ENCODE measurements at places on chromosomes 3 and 15.

GRCh38 chr15:63025460-63025859 is 17.1 kb upstream of the TPM1 start:
- no peak for DNase-seq

GRCh38 chr15:71708051-71708429 is 102.3 kb upstream of the NR2E3 start:
- no peak for DNase-seq

DNA sequence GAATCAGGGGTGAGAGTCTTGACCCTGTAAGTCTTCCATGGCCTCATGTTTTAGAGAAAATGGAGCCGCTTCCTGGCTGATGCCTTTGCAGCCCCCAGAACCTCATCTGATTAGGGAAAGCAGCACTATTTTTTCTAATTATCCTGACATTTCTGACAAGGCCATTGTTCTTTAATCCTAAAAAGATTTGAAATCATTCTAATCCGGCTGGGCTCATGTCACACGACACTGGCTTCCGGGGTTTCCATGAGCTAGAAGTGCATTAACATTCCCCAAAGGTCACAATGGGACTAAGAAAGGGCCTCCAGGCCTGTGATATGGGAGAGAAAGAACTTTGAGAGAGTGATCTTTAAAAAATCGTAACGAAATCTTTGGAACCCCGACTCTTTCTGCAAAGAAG is 33.1 kb downstream of the RBP2 start:
- no peak for DNase-seq

- DNase-seq, result no peak
These were observed 62.3 kb downstream of the ADAMTS17 start for GRCh38 chr15:100279446-100279845.

DNA sequence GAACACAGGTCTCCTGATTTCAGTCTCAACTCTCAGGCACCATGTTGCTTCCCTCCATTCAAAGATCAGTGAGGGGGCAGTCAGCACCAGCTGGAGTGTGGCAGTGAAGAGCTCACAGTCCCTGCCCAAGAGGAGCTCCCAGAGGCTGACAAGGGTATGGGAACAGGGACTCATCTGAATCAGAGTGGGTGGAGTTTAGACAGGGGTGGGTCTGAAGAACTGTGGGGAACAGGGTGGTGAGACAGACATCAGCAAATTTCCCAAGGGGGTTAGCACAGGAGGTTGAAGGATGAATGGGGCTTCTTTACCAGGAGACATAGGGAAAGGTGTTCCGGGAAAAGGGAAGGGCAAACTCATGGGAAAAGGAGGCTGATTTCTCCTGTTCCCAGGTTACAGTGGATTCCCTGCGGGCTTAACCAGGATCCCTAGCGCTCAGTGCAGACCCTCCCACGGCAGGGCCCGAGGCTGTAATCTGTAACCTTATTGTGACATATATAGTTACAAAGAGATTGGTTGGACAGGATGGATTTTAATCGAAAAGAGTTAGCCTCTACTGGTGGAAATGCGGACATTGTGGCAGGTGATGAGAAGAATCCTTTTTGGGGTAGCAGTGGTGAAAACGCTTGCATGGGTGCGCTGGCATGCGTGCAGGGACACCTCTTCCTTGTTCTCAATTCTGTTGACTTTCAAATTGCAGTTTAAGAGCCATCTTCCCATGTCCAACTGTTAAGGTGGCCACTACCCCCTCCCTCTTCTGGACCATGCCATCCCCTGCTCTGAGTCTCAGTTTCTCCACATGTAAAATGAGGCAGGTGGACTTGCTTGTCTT is 160.3 kb downstream of the SMAD6 start:
- DNase-seq, result no peak

DNA sequence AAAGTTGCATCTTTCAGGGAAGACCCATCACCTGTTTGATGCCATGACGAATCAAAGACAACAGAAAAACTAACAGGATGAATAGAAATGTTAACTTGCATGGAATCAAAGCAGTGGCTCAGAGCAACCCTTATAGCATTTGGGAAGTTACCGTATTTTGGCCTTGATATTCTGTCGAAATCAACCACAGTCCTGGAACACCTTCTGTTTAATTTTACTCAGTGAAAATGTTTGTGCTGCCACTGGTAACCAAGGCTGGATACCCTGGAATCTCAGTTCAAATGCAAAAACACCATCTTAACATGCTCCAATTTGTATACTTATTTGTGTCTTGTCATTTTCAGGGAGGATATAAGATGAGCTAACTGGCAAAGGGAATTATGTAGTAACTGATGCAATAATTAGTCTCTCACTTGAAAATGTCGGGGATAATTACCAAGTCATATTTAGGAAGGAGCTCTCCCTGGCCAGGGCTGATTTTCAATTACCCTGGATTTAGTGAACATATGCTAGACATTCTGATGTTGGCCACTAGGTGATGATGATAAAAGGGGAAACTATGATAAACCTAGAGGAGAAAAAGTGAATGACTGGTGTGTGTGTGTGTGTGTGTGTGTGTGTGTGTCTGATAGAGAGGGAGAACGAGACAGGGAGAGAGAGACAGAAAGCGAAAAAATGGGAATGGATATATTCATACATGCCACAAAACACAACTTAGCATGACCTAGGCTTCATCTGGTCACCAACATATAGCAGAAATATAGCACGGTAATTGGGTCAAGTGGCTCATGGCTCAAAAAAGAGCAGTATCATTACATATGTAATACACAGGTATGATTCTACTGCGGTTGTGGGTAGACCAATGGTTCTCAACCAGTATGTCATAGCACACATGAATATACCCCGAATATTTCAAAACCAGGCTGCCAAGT is 19.0 kb upstream of the PRICKLE2 start:
- peak; percentile 13 for DNase-seq

- DNase-seq, result no peak
These were observed 11.5 kb downstream of the GATA2 start for GRCh38 chr3:128481438-128481942.

GRCh38 chr15:76637166-76637565 is 268.0 kb downstream of the SCAPER start:
- DNase-seq, result no peak

GRCh38 chr3:143597774-143598652 is 250.3 kb downstream of the SLC9A9 start:
- DNase-seq, result no peak

GRCh38 chr15:71237456-71238188 is 122.4 kb downstream of the THSD4 start:
- no peak for DNase-seq

- DNase-seq, result no peak
These were observed 49.0 kb downstream of the LARS2 start for GRCh38 chr3:45437383-45437782.

DNA sequence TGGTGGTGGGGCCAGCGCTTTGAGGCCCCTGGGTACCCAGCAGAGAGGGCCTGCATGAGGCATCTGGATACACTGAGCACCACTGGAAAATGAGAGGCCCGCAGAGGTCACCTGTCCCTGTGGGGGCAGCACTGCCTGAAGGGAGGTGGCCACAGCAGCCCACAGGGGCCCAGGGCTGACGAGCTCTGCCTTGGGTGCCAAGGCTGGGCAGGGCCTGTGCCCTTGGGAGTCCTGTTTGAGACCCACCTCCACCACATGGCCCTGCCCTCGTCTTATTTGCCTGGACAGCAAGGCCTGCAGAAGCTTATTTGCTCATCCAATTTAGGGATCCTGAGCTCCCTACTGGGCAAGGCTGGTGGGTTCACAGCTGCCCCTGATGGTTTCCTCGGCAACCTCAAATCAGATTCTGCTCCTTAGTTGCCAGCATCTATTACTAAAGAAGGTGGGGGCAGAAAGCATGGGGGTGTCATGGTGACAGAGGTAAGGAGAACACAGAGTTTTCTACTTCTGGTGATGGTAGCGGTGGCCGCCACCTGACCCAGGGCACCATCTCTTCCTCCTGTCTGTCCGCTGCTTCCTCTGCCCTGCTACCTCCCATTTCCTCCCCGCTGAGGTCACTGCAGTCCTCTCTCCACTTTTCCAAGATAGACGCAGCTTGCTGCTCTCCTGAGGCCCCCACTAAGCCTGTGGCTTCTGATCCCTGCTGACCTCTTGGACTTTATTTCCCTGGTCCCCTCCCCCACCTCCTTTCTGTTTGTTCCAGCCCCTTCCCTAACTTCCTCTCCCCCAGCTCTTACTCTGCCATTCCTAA is 62.9 kb downstream of the HMCES start:
- no peak for DNase-seq

GRCh38 chr15:86066174-86066834 is 13.4 kb upstream of the AGBL1 start:
- DNase-seq, result no peak

DNA sequence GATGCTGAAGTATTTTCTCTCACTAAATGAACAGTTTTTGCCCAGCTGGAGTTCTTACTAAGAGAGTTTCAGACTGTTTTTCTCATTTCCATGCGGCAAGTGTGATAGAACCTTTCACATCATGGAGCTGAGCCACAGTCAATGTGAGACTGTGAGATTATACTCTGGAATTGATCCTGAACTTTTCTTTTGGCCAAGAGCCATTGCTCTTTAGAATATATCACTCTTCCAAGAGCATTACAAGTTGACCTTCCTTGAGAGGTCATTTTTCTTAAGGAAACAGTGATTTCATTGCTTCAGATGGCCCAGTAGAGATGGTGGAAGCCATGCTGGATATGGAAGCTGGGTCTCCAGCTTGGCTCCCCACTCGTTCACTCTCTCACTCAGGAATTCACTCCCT is 212.9 kb upstream of the UMPS start:
- no peak for DNase-seq

- DNase-seq, result no peak
These were observed 127.2 kb downstream of the NFKBIZ start for GRCh38 chr3:101976473-101976872.

DNA sequence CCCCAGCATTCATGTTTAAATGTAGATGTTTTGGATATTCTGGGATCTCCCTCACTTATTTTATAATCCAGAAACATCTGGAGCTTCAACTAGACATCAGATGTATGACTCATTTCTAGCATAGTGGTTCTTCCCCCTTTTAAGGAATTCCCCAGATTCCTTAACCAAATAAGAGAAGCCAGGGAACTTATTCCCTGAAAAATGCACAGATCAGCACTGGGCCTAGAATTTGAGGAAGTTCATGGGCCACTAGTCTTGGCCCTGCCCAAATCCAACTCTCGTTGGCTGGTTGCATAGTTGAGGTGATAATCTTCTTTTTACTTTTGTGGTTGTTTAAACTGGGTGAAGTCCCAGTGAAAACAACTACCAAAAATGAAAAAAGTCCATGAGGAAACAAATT is 20.4 kb downstream of the RARRES1 start:
- no peak for DNase-seq

DNA sequence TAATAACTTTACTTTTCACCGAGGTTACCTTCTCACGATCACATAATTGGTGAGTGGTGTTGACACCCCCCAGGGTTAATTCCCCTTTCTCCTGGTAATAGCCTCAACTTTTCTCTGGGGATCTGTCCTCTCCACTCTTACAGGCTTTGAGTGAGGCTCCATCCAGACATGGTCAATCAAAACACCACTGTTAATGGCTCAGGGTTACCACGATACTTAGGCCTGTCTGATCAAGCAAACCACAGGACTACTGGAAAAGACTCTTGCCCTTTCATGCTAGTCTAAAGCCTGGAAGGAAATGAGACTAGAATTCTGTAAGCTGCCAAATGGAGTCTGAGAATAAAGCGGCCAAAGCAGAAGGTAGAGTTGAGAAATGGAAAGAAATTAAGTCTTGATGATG is 56.5 kb upstream of the STT3B start:
- DNase-seq, result no peak

GRCh38 chr15:49296258-49296657 is 126.2 kb downstream of the GALK2 start:
- DNase-seq, result no peak

GRCh38 chr15:99239545-99240198 is 9.7 kb downstream of the TTC23 start:
- no peak for DNase-seq

DNA sequence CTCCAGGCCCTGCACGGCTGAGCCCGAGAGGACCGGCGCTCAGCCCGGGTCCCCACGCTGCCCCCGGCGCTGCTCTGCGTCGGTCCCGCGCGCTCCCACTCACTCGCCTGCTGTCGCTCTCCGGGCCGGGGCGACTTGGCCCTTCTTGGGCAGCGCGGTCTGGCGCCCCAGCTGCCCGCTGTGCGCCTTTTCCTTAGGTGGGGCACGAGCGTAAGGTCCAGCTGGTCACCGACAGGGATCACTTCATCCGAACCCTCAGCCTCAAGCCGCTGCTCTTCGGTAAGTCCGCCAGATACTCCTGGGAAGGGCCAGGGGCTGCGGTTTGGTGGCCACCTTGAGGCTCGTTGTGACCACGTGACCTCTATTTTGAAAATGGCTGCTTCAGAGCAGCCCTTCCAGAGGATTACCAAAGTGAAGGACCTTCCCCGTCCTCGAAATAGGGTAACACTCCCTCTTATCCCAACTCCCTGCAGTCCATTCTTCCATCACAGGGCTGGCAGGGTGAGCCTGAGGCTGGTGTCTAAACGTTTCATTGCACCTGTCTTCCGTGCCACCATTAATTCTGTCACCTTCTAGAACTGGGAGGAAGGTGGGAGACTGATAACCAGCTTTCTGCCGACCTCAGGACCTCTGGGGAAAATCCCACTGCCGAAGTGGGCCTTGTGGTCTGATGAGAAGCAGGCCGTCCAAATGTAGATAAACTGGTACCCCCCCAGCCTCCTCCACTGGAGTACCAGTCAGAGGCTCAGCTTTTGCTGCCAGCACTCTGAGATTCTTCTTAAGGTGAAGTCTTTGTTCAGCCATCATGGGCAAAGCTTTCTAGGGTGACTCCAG is 812 bp downstream of the P4HTM start:
- DNase-seq, result no peak

GRCh38 chr15:91499774-91500383 is 353.6 kb upstream of the SLCO3A1 start:
- DNase-seq, result no peak

- DNase-seq, result no peak
These were observed 65.8 kb downstream of the AAGAB start for GRCh38 chr15:67188551-67189218.

DNA sequence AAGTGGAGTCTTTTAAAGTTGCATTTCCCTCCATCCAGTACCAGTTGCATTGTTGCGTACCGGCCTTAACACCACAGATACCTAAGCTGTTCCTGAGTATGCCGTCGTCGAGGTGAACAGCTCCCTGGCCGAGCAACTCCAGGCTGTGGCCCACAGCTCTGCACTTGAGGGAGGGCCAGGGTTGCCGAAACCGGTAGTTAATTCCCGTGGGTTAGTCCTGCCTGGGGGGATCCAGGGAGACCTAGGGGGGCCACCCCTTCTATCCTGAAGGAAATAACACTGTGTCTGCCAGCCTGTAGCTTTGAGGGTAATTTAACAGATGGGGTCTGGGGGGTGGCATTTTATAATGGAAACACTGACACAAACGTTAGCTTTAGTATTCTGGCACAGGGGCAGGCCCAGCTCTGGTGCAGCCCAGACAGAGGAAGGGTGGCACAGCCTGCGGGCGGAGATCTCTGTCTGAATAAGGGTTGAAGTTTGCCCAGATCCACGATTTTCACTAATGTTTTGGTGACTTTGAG is 60.8 kb downstream of the RGMA start:
- DNase-seq, result peak; percentile 5

DNA sequence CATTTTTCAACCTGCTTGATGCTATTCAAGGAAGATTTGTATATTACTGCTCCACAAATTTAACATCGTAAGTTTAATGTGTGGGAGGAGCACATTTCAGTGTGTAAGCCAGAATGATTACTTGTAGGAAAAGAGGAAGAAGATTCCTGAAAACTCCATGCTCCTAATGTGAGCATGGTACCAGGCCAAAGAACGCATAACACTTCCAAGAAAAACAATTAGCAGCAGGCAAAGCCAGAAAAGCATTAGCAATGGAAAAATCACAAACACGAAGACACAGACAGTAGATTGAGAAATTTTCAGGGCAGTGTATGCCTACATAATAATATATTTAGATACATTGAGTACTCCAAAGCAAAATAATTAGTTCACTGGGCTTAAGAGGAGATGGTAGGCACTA is 96.6 kb upstream of the CBLB start:
- no peak for DNase-seq

Data from NCI-H1694 treated with DMSO at 0.1 percent for 48 hours (cell line).